ENCODE measurements at places on chromosomes 5 and 9.

DNA sequence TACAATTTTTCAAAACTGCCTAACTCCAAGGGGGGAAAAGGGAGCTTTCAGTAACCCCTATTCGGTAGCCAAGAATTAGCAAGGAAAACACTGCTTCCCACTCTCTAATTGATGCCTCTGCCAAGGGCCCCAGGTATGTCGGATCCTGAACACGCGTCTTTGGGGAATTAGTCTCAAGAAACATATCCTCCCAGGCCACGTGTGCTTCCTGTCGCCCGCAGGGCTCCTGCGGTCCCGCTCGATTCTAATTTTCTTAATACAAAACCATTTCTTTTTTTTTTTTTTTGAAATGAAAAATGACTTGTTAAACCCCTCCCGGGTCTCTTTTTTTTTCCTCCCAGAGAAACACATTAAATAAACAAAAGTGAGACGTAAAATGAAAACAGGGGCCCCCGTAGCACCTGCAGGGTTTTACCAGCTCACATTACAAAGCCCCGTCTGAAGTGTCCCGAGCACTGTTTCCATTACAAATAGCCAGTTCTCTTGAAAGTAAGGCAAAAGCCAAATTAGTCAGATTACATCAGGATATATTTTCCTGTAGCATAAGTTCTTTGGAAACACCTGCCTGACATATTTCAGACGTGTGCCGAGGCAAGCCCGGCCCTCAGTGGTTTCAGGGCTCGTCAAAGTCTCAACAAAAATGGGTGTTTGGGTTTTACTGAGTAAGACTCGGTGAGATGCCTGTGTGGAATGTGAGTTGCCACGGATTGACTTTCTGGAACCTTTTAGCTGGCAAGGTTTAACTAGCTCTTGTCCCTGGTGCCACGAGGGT lies 21.5 kb downstream of the SMIM23 start:
- H3K27me3 ChIP-seq = no peaks in the 10 kb centered on the region
- H3K4me3 ChIP-seq = peak overlapping the region; percentile 49
- no peaks in the 10 kb centered on the region for H3K36me3 ChIP-seq
- H3K27ac ChIP-seq = no peak overlapping the region
- peaks cover 9% of the 10 kb centered on the region for H3K4me1 ChIP-seq

- H3K4me1 ChIP-seq = peaks cover 4% of the 10 kb centered on the region
- no peak overlapping the region for H3K27ac ChIP-seq
- H3K4me3 ChIP-seq = no peak overlapping the region
- H3K36me3 ChIP-seq = no peaks in the 10 kb centered on the region
These were observed 77.3 kb upstream of the ZNF366 start for GRCh38 chr5:72584466-72584865.

GRCh38 chr9:27365707-27366376 lies 68.9 kb upstream of the EQTN start:
- H3K36me3 ChIP-seq = peaks cover 5% of the 10 kb centered on the region
- no peaks in the 10 kb centered on the region for H3K27me3 ChIP-seq
- no peak overlapping the region for H3K27ac ChIP-seq
- peaks cover 27% of the 10 kb centered on the region for H3K4me1 ChIP-seq
- peak overlapping the region; percentile 16 for H3K4me3 ChIP-seq

DNA sequence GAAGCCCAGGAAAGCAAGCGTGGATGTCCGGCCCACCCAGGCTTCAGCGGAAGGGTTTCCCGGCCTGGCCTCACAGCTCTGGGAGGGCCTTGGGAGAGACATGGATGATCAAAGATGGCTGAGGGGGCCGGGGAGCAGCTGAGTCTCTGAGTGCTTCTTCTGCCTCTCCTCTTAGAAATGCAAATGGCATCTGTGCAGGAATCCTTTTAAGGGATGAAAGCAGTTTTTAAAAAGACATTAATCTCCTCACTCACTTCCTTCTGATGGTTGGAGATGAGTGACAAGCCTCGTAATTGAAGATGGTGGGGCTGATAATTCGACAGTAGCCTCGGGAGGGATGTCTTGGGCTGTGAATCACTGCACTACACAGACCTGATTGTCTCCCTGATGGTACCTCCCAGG lies 24.3 kb upstream of the PITX1 start:
- H3K27ac ChIP-seq = no peak overlapping the region
- no peak for DNase-seq
- H3K4me3 ChIP-seq = no peak overlapping the region
- no peaks in the 10 kb centered on the region for H3K36me3 ChIP-seq
- no peaks in the 10 kb centered on the region for H3K27me3 ChIP-seq

GRCh38 chr5:55308254-55308836 lies 556 bp downstream of the MTREX start:
- no peaks in the 10 kb centered on the region for H3K27me3 ChIP-seq
- no peak overlapping the region for H3K4me3 ChIP-seq
- H3K27ac ChIP-seq = no peak overlapping the region
- no peak for DNase-seq

- no peak overlapping the region for H3K27ac ChIP-seq
- H3K27me3 ChIP-seq = no peaks in the 10 kb centered on the region
- no peaks in the 10 kb centered on the region for H3K36me3 ChIP-seq
- H3K4me1 ChIP-seq = no peaks in the 10 kb centered on the region
These were observed 256.1 kb upstream of the SMARCA2 start for GRCh38 chr9:1759009-1759408.

- H3K4me3 ChIP-seq = no peak overlapping the region
- no peaks in the 10 kb centered on the region for H3K36me3 ChIP-seq
- H3K27me3 ChIP-seq = no peaks in the 10 kb centered on the region
- no peak overlapping the region for H3K27ac ChIP-seq
These were observed 33.7 kb upstream of the BICD2 start for GRCh38 chr9:92798358-92798757.

- no peak for DNase-seq
- no peaks in the 10 kb centered on the region for H3K27me3 ChIP-seq
- no peaks in the 10 kb centered on the region for H3K4me1 ChIP-seq
- no peak overlapping the region for H3K4me3 ChIP-seq
- peaks cover 7% of the 10 kb centered on the region for H3K36me3 ChIP-seq
These were observed 180.9 kb downstream of the ESM1 start for GRCh38 chr5:54804521-54804920.

DNA sequence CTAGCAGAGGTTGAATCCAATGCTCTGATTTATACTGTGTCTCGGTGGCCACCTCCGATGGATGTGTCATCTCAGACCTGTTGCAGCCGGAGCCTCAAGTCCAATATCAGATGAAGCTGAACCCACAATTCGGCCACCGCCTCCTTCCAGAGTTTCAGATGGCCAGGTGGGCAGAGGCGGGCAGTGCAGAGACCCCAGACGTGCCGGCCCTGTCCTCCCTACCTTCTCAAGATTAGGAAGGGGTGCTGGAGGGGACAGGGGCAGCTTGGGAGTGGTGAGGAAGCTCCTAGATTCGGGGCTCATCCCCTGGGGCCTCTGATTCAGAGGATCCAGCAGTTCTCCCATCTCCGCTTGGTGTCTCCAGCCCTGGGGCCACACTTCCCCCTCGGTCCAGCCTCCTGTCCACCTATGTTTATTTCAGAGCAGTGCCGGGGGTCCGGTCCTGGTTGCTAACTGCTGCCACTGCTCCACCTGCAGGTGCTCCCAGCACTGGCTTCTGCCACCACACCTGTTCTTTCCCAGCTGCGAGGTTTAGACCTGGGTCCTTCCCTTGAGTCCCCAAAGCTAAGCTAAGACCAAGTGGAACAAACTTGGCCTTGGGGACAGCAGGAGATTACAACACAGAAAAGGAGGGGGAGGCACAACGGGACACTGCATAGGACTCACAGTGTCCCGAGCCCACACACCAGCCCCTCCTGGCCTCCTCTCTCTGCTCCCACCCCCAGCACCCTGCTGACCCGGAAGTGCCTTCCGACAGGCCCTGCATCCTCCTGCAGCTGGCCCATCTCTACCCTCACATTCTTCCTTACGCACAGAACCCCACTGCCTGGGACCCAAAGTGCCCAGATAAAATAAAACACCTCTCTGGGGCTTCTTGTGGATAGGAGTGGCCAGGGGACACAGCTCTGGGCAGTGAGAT lies 81.6 kb downstream of the NTNG2 start:
- no peaks in the 10 kb centered on the region for H3K27me3 ChIP-seq
- no peaks in the 10 kb centered on the region for H3K36me3 ChIP-seq
- no peaks in the 10 kb centered on the region for H3K4me1 ChIP-seq
- H3K27ac ChIP-seq = no peak overlapping the region
- DNase-seq = peak; percentile 48

DNA sequence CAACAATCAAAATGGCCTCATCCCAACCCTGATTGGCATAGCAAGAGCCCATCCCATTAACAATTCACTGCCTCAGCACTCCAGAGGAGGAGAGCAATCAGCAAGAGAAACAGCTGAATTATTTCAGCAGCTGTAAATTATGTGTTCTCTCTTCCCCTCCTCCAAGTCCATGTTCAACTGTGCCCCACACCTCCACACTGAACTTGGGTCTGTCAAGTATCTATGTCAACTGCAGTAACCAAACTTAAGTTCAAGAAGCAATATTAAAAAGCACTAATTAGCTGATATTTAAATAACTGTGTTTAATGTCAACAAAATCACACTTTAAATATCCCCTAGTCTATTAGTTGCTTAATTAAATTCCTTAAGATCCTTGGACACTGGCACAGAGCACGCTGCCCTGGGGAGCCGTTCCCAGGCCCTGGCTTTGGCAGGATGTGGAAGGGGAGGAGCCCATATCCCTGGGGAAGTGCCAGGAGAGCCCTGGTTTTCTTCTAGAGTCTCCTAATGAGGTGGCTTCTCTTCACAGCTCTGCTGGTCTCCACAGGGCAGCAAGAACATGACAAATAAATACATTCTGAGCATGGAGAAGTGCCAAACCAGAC lies 50.6 kb downstream of the SIL1 start:
- DNase-seq = no peak
- H3K36me3 ChIP-seq = no peaks in the 10 kb centered on the region
- H3K4me1 ChIP-seq = no peaks in the 10 kb centered on the region
- no peaks in the 10 kb centered on the region for H3K27me3 ChIP-seq
- no peak overlapping the region for H3K4me3 ChIP-seq
- H3K27ac ChIP-seq = no peak overlapping the region

DNA sequence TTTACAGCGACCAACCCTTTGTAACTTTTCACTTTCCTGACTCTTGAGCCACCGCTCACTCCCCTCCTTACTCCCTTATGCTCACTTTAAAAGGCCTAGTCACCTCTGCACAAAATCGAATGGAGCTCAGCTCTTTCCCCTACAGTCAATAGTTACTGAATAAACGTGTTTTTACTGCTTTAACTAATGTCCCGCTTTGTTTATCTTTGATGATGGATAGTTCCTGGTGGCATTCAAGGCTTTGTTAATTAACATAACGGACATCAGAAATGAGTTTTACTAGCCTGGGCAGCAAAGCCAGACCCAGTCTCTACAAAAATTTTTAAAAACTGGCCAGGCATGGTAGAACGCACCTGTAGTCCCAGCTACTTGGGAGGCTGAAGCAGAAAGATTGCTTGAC lies 5.0 kb downstream of the SERINC5 start:
- no peak for DNase-seq
- H3K27ac ChIP-seq = no peak overlapping the region
- peaks cover 5% of the 10 kb centered on the region for H3K36me3 ChIP-seq
- no peak overlapping the region for H3K4me3 ChIP-seq

DNA sequence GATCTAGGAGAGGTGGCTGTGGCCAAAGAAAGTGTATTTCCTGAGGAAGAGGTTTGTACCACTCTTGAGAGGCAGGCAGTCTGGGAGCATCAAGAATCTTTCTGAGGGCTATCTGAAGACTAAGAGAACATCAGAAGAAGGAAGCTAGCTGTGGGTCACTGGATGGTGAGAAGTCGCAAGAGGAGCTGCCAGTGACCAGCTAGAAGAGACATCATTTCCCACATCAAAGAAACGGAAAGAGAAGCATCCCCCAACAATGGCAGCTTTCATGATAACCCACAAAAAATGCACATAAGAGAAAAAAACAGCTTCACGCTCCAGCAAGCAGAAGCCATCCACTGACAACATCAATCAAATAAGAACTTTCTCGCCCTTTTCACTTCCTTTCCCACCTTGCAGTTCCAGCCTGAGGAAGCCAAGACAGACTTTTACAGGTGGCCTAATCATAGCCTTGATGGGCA lies 25.0 kb upstream of the CEP78 start:
- DNase-seq = no peak
- H3K27me3 ChIP-seq = no peaks in the 10 kb centered on the region
- H3K4me1 ChIP-seq = no peaks in the 10 kb centered on the region
- no peak overlapping the region for H3K4me3 ChIP-seq
- H3K27ac ChIP-seq = no peak overlapping the region

GRCh38 chr9:111661802-111662521 lies 557 bp downstream of the GNG10 start:
- no peak overlapping the region for H3K27ac ChIP-seq
- H3K4me3 ChIP-seq = peak overlapping the region; percentile 97
- peak; percentile 48 for DNase-seq

DNA sequence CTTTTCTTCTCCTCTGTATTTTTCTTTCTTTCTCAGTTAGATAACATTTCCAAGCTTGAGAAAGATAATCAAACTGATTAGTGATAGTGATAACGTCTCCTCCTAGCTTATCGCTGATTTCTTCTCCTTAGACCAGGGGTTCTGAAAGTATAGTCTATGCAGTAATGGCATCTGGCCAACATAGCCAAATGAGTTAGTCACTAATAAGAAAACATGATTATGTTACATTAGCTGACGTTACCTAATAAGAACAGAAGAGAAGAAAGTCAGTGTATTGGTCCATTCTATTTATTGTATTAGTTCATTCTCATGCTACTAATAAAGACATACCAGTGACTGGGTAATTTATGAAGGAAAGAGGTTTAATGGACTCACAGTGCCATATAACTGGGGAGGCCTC lies 111.2 kb downstream of the STRBP start:
- H3K4me1 ChIP-seq = no peaks in the 10 kb centered on the region
- H3K27ac ChIP-seq = no peak overlapping the region
- no peak overlapping the region for H3K4me3 ChIP-seq
- DNase-seq = no peak
- H3K36me3 ChIP-seq = peaks cover 15% of the 10 kb centered on the region

- DNase-seq = no peak
- no peak overlapping the region for H3K4me3 ChIP-seq
- H3K27ac ChIP-seq = no peak overlapping the region
- H3K4me1 ChIP-seq = no peaks in the 10 kb centered on the region
These were observed 410.3 kb upstream of the PRR16 start for GRCh38 chr5:120053841-120054240.

DNA sequence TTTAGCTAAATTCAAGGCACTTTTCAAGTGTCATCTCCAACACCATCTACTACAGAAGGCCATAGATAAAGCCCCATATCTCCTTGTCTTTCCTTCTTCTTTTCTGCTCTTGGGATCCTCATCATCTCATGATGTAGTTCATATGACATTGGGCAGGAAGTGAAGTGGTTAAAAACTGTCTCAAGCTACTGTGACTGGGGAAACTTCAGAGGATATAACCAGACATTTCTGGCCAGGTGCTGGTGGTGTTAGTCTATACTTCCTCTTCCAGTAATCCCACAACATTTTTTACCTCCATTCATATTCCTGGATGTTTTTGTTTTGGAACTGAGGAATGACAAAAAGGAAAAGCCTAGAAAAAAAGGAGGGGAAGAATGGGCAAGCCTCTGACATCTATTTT lies 188.7 kb downstream of the LURAP1L start:
- no peak for DNase-seq
- peaks cover 14% of the 10 kb centered on the region for H3K36me3 ChIP-seq
- no peaks in the 10 kb centered on the region for H3K4me1 ChIP-seq
- no peak overlapping the region for H3K27ac ChIP-seq
- no peaks in the 10 kb centered on the region for H3K27me3 ChIP-seq

- no peak overlapping the region for H3K4me3 ChIP-seq
- H3K27ac ChIP-seq = no peak overlapping the region
- DNase-seq = no peak
- H3K36me3 ChIP-seq = peaks cover 7% of the 10 kb centered on the region
These were observed 66.0 kb upstream of the PTPRD start for GRCh38 chr9:10678790-10679189.

GRCh38 chr5:135231289-135231688 lies 167.7 kb downstream of the MACROH2A1 start:
- no peaks in the 10 kb centered on the region for H3K27me3 ChIP-seq
- no peak overlapping the region for H3K27ac ChIP-seq
- no peaks in the 10 kb centered on the region for H3K4me1 ChIP-seq
- no peaks in the 10 kb centered on the region for H3K36me3 ChIP-seq

Measured in H9 (cell line).